ENCODE measurements at places on chromosomes 6 and 20. TPM values are rescaled to one million over a fixed set of nuclear protein-coding genes. Genes with fewer than 3 reads are reported as not detected.

Gene CCDC170
- total RNA-seq = under 0.01 TPM

Gene PLCB1
- 13.1 TPM for total RNA-seq

Gene GJA10
- not detected for total RNA-seq

Gene GPR63
- under 0.01 TPM for total RNA-seq

Gene C6orf132
- under 0.01 TPM for total RNA-seq

Gene PM20D2
- 2.7 TPM for total RNA-seq
